Activated naive CD8-positive, alpha-beta T cell treated with anti-CD3 and anti-CD28 coated beads, Interleukin-2, amount 10 ng/mL, durations not matched to agents 7 days and 5 days (primary cell): ENCODE measurements at places on chromosomes 3 and 15. TPM values are rescaled to one million over a fixed set of nuclear protein-coding genes. Genes with fewer than 3 reads are reported as not detected.

UPK1B gene
- total RNA-seq: not detected

LTK gene
- total RNA-seq: 1.6 TPM

CHRFAM7A gene
- 2.7 TPM for total RNA-seq

LMCD1 gene
- total RNA-seq: 0.69 TPM

MESP2 gene
- total RNA-seq: not detected

PROK2 gene
- total RNA-seq: not detected

SEMA3B gene
- 1.0 TPM for total RNA-seq

CYP8B1 gene
- total RNA-seq: not detected

NPAP1 gene
- not detected for total RNA-seq

TRIM42 gene
- total RNA-seq: not detected

SKOR1 gene
- 0.71 TPM for total RNA-seq

ZNF662 gene
- 2.2 TPM for total RNA-seq

PLA2G4D gene
- not detected for total RNA-seq

FGF12 gene
- total RNA-seq: not detected

GOLGB1 gene
- total RNA-seq: 41.3 TPM

ARPIN gene
- total RNA-seq: 0.11 TPM

ISL2 gene
- total RNA-seq: not detected

VEPH1 gene
- not detected for total RNA-seq

CFAP100 gene
- not detected for total RNA-seq

C2CD4B gene
- total RNA-seq: not detected

TOPAZ1 gene
- total RNA-seq: not detected

DPPA2 gene
- total RNA-seq: not detected

ALDH1A2 gene
- 0.62 TPM for total RNA-seq

PAK6 gene
- total RNA-seq: 0.91 TPM

ITIH3 gene
- not detected for total RNA-seq

CMTM8 gene
- 2.7 TPM for total RNA-seq

CGNL1 gene
- total RNA-seq: not detected

AADACL2 gene
- total RNA-seq: not detected

IL17RD gene
- total RNA-seq: not detected

GOLGA6A gene
- total RNA-seq: not detected

MST1R gene
- total RNA-seq: 1.7 TPM

CILP gene
- 0.17 TPM for total RNA-seq

MKRN2OS gene
- not detected for total RNA-seq

GPR160 gene
- total RNA-seq: 9.7 TPM

DNAH12 gene
- total RNA-seq: 0.20 TPM

STAC gene
- total RNA-seq: not detected

BNC1 gene
- total RNA-seq: not detected

PFKFB4 gene
- 56.8 TPM for total RNA-seq

C3orf20 gene
- 0.25 TPM for total RNA-seq

IL17RC gene
- total RNA-seq: 0.22 TPM

NPRL2 gene
- 55.8 TPM for total RNA-seq

KCNAB1 gene
- total RNA-seq: 0.09 TPM

GALNT15 gene
- total RNA-seq: not detected

AP3B2 gene
- not detected for total RNA-seq

ARF4 gene
- total RNA-seq: 46.1 TPM

ADAMTS9 gene
- not detected for total RNA-seq

FSIP1 gene
- 0.68 TPM for total RNA-seq

TEX55 gene
- total RNA-seq: not detected

ITIH1 gene
- not detected for total RNA-seq

PYGO1 gene
- total RNA-seq: not detected

WNT7A gene
- total RNA-seq: 1.5 TPM

TNNC1 gene
- 3.2 TPM for total RNA-seq

AMOTL2 gene
- not detected for total RNA-seq

ACTC1 gene
- total RNA-seq: not detected

IVD gene
- total RNA-seq: 92.4 TPM

FGD5 gene
- 0.17 TPM for total RNA-seq
